ENCODE measurements at places on chromosomes 7 and 10.

DNA sequence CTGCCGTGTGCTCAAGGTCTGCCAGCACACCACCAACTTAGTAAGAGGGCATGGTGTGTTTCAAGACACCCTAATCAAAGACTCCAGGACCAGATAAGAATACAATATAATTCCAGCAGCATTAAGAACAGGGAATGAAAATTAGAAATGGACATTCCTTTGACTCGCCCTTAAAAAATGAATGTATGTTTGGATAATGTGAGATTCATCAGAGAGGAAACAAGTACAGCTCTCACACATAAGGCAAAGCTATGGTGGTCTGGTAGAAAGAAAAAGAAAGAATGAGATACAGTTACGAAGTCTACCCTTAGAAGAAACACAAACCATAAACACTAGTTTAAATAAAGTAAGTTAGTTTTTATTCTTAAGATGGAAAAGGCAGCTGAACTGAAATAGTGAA, 174.8 kb upstream of the ANK3 start:
- no peak for DNase-seq

DNA sequence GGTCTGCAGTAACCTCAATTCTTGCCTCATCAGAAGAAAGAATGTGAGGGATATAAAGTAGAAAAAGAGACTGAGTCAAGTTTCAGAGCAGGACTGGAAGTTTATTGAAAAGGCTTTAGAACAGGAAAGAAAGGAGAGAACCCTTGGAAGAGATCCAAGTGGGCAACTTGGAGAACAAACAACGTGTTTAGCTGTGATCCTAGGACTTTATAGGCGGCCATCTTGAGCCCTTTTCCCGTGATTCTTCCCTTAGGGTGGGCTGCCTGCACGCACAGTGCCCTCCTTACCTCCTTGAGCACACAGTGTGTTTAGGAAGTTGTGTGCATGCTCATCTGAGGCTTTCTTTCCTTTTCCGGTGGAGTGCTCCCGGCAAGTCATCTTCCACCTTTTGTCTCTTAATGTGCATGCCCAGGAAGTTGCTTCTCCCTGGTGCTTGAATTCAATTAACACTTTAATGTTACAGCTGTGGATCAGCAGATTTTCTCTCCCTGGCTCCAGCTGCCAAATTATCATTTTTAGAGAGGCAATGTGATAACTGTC, 59.8 kb downstream of the ENTPD1 start:
- no peak for DNase-seq

DNA sequence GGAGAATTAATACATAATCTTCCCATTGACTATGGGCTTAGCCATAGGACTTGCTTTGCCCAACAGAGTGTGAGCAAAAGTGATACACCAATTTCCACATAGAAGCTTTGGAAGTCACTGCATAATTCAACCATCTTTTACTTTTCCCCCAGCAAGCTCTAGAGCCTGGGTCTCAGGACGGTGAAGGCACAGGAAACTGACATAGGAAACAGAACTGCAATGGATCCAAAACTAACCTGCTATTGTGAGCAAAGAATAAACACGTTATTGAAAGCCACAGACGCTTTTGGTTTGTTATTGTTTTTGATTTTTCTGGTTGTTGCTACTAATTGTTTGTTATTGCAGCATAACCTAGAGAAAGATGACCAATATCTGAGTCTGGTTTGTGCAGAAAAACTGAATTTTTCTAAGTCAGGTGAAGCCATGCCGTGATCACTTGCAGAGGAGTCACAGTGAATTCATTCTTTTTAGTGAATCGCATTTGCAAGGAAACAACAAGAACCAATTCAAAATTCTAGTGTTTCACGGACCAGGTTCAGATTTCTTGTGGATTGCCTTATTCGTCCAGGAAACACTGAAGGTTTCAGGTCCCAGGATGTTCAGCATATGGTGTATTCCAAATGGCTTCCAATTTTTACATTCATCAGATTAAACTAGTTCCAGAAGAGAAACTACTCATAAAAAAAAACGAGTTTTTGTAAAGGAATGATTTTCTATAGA, 52.8 kb downstream of the CUBN start:
- no peak for DNase-seq

DNA sequence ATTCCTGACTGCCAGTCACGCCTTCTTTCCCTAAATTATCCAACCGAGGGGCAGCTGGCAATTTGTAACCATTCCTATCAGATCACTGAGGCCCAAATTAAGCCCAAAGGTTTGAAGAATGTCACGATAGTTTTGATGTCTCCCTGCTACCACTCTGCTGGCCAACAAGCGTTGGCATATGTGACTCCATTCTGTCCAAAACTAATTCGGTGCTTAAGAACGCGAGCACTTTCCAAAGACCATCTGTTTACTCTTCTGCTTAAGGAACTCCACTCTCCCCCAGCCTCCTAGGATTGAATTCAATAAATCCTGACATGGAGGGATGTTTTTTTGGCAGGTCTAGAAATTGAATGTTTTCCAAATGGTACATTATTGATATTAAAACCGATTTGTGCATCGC, 131.5 kb upstream of the CTBP2 start:
- no peak for DNase-seq

GRCh38 chr10:75428434-75429158, 2.8 kb upstream of the LRMDA start:
- DNase-seq: no peak

DNA sequence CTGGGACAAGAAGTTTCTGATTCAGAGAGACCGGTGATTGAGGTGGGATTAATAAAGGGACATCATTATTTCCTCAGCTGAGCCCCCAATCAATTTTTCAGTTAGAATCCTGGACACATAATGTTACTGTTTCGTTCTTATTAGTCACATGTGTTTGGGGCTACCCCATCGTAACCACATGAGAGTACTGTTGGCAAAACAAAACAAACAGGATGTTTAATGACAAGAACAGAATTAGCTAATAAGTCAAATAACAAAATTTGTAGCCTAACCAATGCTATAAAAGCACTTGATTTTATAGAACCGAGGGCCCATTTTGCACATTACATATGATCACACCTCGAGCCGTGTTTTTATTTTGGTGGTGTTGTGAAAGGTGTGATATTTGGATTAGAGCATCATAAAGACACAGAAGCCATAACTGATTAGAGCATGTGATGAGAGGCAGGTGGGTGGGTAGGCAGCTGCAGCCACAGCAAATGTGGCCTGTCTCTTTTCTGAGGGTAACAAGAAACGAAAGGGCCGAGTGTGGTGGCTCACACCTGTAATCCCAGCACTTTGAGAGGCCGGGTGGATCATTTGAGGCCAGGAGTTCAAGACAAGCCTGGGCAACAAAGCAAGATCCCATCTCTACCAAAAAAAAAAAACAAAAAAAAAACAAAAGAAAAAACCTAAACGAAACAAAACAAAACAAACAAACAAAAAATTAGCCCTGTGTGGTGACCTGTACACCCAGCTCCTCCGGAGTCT, 1.8 kb upstream of the VWC2 start:
- no peak for DNase-seq

GRCh38 chr7:152052771-152053170, 27.3 kb downstream of the GALNT11 start:
- DNase-seq: no peak

DNA sequence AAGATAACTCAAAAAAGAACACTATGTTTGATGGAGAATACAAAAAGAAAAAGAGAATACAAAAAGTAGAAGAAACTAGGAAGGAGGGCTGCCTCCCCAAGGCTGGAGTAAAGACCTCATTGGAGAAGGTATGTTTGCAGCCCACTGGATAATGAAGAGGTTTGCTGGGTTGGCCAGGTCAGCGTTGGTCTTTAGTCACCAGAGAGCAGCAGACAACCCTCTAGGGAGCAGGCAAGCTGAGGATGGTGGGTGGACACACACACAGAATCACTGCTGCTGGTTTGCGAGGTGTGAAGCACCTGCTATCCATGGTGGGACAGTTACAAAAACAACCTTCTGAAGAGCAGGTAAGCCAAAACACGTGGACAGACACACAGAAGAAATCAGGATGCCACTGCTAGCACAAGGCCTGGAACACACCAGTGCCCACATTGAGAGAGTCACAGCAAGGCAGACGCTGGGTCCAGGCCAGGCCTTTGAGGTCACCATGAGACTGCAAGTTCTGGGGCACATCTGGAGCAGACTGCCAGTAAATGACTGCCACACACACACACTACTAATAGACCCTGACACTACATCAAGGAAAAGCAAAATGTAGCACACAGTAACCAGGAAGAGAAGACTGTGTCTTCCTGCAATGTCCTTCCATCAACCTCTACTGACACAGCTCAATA, 43.0 kb downstream of the MTERF1 start:
- DNase-seq: no peak

DNA sequence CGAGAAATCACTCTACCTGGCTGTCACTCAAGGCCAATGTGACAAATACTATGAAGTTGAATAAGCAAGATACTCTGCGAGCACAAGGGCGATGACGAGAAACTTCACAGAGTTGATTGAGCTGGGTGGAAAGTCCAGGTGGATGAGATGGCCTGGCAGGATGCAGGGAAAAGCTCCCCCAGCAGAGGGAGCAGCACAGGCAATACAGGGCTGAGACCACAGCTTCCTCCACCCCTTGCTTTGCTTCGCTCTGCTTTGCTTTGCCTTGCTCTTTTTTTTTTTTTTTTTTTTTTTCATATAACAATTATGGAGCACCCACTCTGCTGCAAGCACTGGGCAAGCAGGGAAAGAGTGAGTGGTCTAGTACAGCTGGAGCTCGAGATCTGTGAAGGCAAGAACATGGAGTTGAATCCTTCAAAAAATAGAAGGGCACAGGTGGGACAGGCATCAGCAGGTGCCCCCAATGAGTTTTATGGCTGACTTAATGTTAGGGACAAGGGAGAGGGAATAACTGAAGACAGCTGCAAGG, 88.3 kb downstream of the CABCOCO1 start:
- peak; percentile 53 for DNase-seq

DNA sequence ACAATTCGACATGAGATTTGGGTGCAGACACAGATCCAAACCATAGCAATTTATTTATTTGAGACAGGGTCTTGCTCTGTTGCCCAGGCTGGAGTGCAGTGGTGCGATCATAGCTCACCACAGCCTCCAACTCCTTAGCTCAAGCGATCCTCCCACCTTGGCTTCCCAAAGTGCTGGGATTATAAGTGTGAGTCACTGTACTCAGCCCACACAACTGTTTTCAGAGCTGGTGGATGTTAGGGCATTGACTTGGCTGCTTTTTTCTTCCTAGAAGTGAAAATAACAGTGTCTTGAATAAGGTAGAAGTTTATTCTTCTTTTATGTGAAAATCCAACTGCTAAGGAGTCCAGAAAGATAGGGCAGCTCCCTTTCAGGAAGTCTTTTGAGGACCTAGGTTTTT, 132.1 kb downstream of the CCDC3 start:
- DNase-seq: no peak

DNA sequence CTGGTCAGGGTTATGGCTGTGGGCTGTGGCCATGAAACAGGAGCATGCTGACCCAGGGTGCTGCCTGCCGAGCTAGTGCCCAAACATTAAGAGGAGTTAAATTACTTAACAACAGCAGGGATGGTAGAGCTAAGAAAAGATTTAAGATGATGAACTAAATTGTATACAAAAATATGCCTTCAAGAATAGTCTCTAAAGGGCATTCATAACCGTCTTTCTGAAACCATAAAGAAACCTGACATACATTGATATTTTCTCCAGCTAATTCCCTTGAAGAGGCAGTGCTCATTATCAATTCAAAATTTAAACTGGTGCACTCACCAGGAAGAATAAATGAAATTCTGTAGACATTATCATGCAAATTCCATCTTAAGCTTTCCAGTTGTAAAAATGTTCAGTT, 265.8 kb upstream of the TAC1 start:
- DNase-seq: no peak

DNA sequence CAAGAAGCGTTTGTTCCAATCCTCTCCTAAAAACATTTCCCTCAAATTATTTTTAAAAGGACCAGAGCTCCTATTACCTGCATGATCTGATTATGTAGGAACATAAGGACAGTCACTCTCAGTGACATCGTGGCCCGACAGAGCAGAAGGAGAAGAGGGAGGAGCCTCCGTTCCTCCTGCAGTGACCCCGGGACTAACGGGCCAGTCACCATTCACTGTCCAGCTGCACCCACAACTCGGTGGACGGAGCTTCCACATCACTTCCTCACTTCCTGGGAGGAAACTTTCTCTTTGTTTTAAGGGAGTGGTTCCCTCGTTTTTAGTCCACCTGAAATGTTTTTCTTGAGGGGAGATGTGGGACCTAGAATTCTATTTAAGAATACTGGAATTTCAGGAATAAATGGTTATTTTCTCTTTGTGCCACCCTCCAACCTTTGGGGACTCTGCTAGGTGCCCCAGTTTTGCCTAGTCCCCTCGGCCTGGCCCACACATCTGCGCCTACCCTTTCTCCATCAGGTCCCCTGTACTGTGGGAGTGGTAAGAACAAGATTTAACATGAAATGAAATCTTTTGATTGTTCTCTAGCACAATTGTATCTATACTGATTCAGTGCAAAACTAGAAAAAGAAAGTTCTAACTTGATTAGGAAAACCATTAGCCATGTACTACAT, 173.5 kb upstream of the RNF32 start:
- no peak for DNase-seq

DNA sequence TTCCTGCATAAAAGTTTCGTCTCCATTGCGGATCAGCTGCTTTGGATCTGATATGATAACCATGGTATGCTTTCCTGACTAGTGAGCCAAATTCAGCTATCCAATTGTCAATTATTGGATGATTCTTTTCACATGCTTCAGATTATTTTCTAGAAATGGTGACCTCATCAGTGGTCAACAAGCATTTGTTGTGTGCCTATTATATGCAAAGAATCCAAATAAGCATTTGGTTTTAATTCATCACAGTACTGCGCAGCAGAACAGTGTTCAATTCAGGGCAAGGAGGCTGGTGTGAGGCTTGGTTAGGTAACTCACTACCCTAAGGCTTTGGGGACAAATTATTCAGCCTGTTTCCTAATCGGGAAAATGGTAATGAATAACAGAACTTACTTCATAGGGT, 200.5 kb downstream of the SKAP2 start:
- no peak for DNase-seq

DNA sequence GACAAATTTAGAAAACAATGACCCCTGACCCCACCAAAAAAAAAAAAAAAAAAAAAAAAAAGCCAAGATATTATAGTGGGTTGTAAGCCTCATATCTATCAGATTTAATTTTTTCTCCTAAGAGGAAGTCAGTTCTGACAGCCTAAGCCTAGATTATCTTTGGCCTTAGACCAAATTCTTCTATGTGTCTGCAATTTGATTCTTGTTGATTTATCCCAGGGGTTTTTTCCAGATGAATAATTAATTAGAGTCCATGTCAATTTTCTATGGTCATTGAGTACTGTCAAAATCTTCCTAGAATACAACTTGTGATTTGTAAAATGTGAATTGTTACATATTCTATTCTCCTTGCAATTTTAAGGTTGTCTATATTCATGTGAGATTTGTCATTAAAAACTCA, 151.6 kb upstream of the CACNA2D1 start:
- no peak for DNase-seq

- no peak for DNase-seq
Measured at GRCh38 chr10:101087965-101088364, 26.2 kb downstream of the KAZALD1 start.

- DNase-seq: no peak
Measured at GRCh38 chr7:155032978-155033377, 30.1 kb upstream of the PAXIP1 start.

DNA sequence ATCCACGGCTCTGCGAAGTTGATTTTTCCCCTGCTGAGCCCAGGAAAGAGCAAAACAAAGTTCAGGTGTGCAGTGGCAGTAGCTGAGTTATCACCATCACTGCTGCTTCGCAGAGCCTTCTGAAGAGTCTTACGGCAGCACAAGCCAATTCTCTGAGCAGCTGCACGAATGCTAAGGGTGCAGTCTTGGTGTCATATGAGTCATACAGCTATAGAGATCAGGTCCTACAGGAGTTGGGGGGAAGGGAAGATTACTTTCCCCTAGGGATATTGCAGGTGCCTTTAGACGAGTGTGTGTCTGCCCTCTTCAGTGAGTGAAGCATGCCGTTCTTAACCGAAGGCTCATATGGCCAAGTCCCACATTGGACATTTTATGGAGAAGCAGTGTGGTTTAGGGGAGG, 227.8 kb downstream of the CELF2 start:
- DNase-seq: no peak
